HL-60 (cell line): ENCODE measurements at places on chromosomes 1 and 21.

GRCh38 chr1:29322861-29323585, 86.7 kb downstream of the PTPRU start:
- no peak for DNase-seq

- DNase-seq, result no peak
Measured at GRCh38 chr21:18899261-18899660, 495.7 kb upstream of the TMPRSS15 start.

GRCh38 chr1:114388432-114389003, 122.5 kb downstream of the TRIM33 start:
- DNase-seq, result no peak

DNA sequence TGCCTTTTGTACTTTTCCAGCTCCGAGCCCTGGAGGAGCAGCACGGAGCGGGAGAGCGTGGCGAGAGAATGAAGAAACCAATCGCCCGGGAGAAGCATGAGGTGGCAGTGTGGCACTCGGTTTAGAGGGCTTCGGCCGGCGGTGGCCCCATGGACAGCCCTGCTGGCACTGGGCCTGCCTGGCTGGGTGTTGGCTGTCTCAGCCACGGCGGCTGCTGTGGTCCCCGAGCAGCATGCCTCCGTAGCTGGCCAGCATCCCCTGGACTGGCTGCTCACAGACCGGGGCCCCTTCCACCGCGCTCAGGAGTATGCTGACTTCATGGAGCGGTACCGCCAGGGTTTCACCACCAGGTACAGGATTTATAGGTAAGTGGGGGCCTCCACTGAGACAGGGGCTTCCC, 59.0 kb downstream of the BRINP2 start:
- no peak for DNase-seq

DNA sequence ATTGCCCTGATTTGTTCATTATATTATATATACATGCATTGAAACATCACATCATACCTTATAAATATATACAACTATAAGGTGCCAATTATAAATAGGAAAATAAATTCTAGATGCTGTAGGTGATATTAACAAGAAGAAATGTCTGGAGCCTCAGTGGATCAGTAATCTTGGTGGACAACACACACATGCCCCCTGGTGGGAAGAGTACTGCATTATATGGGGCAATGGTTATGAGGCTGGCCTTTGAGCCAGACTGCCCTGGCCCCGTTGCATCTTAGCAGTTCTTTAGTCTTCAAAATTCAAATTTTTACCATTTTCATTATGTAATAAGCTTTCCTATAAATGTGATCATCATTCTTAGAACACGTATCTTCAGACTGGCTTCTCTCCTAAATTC, 335.0 kb upstream of the GREM2 start:
- DNase-seq, result no peak

DNA sequence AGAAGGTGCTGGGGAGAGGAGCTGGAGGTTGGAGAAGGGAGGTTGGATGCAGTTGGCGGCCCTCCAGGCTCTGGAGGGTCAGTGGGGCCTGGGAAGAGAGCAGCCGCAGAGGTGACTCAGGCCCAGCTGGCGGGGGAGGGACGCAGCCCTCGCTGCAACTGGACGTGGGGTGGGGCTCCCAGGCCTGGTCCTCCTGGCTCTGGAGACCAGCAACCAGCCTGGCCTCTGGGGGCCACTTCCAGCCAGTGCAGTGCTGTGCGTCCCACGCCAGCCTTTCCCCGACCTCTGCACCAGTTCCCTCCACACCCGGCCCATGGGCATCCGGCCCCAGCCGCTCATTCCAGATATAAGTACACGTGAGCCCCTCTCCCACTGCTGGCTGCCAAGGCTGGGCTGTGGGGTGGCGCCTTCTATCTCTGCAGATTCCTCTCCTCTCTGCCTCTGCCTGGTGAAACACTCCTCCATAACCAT, 38.0 kb upstream of the COL18A1 start:
- DNase-seq, result no peak

DNA sequence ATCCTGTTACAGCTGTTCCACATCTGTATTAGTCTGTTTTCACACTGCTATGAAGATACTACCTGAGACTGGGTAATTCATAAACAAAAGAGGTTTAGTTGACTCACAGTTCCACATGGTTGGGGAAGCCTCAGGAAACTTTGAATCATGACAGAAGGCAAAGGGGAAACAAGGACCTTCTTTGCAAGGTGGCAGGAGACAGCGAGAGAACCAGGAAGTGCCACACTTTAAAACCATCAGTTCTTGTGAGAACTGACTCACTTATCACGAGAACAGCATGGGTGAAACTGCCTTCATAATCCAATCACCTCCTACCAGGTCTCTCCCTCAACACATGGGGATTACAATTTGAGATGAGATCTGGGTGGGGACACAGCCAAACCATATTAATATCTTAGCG, 110.3 kb upstream of the TRABD2B start:
- DNase-seq, result no peak

GRCh38 chr1:187294421-187295201, 465.9 kb downstream of the PLA2G4A start:
- no peak for DNase-seq

DNA sequence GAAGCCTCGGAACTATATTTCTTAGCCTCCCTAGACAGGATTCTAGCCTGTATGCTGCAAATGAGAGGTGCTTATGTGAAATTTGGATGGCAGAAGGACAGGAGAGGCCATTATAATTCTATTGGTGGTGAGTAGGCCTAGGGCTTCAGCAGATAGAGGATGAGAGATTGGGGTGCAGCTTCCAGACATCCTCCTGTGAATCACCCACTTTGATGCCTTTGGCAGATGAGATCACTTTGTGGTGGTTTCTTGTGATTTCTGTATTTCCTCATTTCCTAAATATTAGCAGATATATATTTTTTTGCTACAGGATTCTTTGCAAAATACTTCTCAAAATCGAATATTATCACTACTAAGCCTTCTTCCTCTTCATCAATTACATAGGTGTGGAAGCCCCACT, 37.3 kb downstream of the MFSD2A start:
- no peak for DNase-seq

DNA sequence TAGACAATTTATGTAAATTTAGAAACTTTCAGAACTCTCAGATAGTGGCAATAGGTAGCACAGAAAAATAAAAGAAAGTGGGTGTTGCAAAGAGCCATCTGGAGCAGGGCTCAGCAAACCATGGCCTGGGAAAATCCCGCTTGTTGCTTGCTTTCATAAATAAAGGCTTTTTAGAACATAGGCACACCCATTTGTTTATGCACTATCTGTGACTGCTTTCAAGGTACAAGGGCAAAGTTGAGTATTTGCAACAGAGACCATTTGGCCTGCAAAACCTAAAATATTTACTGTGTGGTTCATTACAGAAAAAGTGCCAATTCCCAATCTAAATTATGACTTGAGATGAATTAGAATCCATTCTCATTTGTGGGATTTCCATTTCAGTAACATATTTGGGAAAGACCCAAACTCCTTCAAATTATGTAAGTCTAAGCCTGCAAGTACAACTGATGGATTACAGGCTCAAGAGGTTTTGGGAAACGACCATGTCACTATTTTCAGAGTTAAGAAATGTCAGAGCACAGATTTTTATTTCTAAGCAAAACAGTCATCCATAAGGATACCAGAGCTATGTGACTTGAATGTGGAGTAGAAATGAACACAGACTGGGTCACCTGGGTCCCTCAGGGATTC, 43.5 kb upstream of the DPT start:
- no peak for DNase-seq

DNA sequence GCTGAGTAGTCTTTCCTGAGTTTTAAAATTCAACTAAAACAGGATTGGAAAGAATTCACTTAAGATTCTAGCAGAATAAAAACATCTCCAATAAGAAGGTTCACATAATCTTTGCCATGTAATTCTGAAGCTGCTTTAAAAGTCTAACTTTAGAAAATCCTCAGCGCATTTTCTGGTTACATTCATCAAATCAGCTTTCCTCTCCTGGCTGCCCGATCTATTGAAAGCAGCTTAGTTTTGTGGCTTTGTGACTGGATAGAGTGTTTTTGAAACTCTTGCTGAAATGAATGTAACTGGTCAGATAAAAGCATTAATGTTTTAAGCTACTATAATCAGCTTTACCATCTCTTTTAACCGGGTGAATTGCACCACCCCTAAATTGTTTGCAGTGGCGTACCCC, 66.8 kb downstream of the DOP1B start:
- no peak for DNase-seq

GRCh38 chr1:44489481-44489880, 84.4 kb downstream of the RNF220 start:
- no peak for DNase-seq

- no peak for DNase-seq
Measured at GRCh38 chr1:165463978-165464377, 19.1 kb upstream of the RXRG start.

DNA sequence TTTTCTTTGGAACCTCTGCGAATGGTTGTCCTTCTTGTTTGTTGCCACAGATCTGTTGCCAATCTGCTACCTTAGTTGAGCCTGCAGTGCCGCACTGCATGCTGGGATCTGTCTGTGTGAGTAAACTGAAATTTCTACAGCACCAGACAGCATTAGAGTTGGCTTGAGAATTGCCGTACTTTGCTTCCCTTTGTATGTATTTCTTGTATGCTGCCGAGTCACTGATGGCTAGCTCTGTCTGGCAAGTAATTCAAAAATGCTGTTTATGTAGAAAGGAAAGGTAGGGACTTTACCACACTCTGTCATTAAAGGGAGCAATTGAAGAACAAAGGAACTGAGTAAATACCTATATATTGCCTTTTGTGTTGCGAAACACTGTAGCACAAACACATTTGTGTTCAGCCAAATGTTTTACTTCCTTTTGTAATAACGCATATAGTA, 857.4 kb downstream of the USP25 start:
- DNase-seq, result no peak

- peak; percentile 49 for DNase-seq
Measured at GRCh38 chr1:25520446-25521061, 22.9 kb upstream of the LDLRAP1 start.

GRCh38 chr1:184163674-184164465, 112.3 kb downstream of the TSEN15 start:
- DNase-seq, result no peak

- no peak for DNase-seq
Measured at GRCh38 chr1:9542430-9542829, 3.2 kb downstream of the SLC25A33 start.

GRCh38 chr1:82391712-82392111, 591.0 kb downstream of the ADGRL2 start:
- no peak for DNase-seq

DNA sequence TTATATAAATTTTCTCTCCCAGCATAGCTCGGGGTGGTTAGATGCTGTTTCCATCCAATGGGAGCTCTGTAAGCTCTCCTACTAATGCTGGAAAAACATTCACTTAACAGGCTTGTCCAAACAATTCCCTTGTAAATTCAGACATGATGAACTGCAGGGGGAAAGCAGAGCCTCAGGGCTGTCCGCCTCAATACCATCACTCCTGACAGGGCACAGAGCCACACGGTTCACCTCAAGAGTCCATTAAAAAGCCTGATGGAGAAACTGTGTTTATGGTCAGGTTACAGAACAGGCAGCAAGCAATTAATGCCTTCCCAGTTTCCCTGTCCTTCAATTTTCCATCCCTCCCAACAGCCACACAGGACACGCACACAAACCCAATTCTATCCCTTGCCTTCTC, 171.0 kb downstream of the BRINP2 start:
- DNase-seq, result no peak

GRCh38 chr1:217813031-217813430, 181.9 kb downstream of the SPATA17 start:
- DNase-seq, result no peak

DNA sequence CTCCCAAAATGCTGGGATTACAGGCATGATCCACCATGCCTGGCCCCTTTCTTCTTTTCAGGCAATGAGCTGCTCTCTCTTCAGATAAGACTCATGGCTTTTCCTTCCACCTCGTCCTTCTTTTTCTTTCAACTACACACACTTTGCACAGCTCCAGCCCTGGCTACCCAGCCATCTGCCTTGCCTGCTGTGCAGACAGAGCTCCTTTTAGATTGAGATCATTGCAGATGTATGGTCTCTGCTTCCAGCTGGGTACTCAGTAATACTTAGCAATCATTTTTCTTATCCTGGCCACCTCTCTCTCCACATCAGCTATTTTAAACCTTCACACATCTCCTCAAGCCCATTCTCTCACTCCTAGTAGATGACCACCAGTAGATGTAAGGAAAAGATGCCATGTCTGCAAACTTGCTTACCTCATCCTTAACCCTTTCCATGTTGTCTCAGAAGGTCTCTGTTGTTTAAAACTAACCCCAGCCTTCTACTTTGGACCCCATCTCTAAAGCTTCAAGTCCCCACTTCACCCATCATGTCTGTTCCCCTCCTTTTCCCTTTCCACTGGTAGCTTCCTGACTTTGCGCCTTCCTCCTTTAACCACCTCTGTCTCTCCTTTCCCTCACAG, 7.3 kb downstream of the RAB4A start:
- no peak for DNase-seq

DNA sequence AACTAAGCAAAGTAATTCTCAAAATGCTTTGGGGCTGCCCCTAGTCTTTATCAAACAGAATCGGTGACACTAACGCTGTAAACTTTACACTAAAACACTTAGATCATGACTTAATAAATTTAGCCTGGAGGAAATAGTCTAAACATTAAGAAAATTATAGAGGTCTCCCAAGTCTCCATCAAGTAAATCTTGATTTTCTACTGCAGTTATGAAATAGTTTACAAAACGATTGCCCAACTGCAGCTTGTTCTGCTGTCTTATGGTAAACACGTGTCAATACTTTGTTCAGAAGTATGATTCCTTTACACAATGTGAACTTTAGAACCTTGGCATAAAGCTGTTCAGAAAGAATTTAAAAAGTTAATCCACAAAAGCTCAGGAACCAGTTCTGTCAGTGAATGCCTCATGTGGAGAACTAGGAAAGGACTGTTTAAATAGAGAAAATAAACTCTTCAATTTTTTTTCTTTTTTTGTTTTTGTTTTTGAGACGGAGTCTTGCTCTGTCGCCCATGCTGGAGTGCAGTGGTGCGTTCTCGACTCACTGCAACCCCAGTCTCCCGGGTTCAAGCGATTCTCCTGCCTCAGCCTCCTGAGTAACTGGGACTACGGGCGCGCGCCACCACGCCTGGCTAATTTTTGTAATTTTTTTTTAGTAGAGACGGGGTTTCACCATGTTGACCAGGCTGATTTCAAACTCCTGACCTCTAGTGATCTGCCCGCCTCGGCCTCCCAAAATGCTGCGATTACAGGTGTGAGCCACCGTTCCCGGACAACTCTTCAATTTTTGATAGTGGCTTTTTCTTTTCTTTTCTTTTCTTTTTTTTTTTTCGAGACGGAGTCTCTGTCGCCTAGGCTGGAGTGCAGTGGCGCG, 1.6 kb downstream of the DDI2 start:
- no peak for DNase-seq

DNA sequence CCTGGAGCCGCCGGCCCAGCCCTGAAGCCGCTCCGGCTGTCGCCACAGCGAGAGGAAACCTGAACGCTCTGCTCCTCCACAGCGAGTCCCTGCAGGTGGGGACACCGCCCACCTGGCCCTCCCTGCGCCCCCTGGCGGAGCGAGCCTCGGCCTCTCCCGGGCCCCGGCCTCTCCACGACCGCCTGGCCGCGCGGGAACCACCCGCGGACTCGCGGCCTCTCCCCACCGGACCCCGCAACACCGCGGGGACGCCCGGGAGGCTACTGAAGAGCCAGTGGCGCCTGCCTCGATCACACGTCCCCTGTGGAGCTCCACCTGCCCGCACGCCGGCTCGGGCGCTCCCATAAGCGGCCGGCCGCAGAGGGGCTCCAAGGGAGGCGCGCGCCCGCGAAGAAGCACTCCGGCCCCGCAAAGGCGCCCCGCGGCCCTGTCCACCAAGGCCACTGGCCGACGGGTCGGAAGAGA, 109.6 kb downstream of the KCNN3 start:
- no peak for DNase-seq

- DNase-seq, result no peak
Measured at GRCh38 chr21:41207401-41208375, 39.7 kb downstream of the BACE2 start.
